GM12891 (cell line): ENCODE measurements at places on chromosomes 13 and 19.

DNA sequence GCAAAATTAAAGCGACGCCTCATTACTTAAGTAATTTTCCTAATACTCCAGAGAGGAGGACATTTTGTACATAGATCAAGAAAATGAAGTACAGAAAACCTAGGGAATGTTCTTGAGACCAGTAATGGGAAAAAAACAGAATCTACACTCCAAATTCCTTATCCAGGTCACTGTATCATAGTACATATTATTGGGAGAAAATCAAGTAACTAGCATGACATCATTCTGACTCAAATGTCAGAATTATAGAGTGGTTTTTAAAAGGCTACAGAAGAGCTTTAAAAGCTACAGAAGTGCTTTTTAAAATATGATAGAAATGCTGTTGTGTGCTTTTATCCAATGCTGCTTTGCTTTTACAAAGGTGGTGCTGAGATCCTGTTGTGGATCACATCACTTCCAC, 86.3 kb upstream of the SLC15A1 start:
- DNase-seq, result no peak

DNA sequence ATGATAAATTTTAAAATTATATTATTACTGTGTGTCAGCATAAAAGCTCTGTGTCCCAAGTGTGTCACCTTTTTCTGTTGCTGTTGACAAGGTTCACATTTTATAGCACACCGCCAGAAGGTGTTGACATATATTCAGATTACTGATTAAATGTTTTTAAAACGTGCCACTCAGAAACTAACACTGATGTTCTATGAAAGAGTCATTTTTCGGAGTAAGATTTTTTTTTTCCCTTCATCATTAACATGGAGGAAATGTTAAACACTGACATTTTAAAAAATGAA, 197.5 kb downstream of the TM9SF2 start:
- DNase-seq, result no peak

GRCh38 chr13:85797311-85797710, 1.9 kb downstream of the SLITRK6 start:
- DNase-seq, result no peak

DNA sequence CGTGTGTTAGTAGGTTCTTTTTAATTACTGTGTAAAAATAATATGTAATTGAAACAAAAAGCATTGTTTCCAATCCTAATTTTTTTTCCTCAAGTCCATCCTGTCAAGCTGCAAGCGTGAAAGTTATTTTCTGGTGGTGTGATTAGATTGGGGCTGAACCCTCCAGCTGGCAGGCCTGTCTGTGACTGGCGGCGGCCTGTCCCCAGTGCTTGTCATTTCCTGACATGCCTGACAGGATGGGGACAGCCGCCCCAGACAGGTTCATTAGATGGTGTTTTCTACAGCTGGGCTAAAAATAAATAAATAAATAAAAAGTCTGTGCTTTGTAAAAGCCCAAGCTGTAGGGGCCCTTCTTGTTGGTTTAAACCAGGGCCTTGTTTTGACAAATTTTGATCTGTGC, 53.7 kb upstream of the MAB21L1 start:
- no peak for DNase-seq

DNA sequence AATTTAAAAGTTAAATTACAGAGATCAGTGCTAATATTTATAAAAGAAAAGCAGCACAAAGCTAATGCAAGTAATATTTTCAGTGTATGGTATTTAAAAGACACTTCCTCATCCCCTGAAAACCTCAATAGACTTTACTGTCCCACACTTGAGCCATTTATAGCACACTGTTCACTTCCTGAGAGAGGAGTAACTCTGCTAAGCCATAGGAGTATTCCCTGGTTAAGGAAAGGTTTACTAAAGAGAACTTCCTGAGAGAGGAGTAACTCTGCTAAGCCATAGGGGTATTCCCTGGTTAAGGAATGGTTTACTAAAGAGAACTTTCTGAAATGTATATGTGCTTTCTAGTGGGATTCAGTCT, 159.4 kb downstream of the NHLRC3 start:
- DNase-seq, result no peak

GRCh38 chr13:113579686-113580085, 4.9 kb upstream of the TFDP1 start:
- DNase-seq, result no peak

- no peak for DNase-seq
Observed at GRCh38 chr13:25192489-25192888, 20.4 kb upstream of the AMER2 start.

- no peak for DNase-seq
Observed at GRCh38 chr13:113383089-113383488, 19.2 kb upstream of the GRTP1 start.
